Activated naive CD4-positive, alpha-beta T cell (primary cell): ENCODE measurements at places on chromosomes 7 and 10.

- no peak for DNase-seq
Observed at GRCh38 chr10:10975647-10976046, 42.0 kb upstream of the CELF2 start.

- no peak for DNase-seq
Observed at GRCh38 chr10:121675344-121675743, 77.1 kb upstream of the FGFR2 start.

- DNase-seq = no peak
Observed at GRCh38 chr10:116247691-116248090, 25.3 kb downstream of the GFRA1 start.

DNA sequence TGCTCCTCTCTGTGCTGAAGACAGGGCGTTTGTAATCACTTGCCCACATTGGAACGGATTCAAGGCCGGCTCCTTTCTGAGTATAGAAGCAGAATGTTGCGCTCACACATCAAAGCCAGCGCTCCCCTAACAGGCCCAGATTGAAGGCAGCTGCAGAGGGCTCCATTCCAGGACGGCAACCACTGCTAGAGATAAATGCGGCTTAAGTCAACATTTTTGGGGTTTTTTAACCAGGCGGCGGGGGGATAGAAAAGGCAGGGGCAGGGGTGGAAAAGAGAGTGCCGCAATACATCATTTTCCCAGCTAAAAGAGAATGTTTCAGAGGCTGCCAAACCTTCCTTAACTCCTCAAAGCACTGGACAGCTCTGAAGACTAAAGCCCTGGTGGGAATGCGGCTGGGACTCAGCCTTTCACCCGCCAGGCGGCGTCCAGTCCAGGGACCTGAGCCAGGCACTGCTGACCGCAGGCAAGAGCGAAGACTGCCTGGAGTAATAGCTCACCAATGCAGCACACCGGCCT, 189.6 kb downstream of the TNS3 start:
- DNase-seq = no peak

GRCh38 chr10:16742165-16742960, 74.9 kb downstream of the RSU1 start:
- DNase-seq = no peak

DNA sequence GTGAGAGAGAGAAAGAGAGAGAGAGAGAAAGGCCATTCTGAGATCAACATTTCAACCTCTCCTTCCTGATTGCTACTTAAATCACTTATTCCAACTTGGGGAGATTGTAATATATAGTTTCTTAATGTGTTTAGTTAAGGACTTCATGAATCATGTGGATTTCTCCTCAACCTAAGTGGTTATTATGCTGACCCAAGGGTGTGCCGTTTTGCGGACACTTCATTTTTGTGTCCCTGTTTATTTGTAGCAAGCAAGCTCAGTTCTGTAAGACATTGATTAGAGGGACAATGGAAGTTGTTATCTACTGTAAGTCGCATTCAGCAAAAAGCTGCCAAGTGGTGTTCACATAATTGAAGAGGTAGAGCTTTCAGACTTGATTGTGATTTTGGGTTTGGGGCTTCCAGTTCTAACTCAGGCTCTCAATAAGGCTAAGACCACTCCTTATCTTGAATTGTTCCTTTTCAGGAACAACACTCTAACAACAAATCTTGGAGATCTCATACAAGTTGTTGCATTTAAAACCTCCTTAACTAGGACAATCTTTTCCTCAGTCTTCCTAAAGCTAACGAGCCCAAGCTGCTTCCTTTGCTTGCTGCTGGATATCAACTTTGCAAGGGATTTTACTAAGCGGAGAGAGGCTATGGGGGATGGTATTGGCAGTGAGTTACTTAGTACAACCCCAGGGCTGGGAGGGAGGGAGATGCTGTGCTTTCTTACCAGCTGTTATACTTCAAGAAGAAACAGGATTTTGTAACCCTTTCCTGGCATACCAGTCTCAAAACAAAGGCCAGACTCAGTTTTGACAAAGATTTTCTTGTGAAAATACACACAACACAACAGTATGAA, 19.8 kb upstream of the COL1A2 start:
- no peak for DNase-seq

- DNase-seq = no peak
Observed at GRCh38 chr10:96244354-96244753, 27.0 kb downstream of the BLNK start.

DNA sequence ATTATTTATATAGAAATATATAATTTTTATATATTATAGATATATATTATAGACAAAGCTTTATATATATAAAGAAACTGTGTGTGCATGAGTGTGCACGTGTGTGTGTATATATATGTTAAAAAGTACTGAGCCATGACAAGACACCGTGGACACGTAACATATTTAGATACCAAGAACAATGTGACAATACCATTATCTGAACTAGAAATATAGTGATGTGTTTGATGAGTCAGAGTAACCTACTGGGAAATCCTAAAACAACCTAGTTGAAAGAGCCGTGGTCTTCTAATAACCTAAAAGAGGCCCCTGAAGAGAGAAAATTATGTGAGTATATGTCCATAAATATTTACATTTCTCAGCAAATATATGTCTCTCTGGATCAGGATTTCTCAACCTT, 50.7 kb upstream of the ITGB8 start:
- DNase-seq = no peak

GRCh38 chr7:106001886-106002285, 38.8 kb downstream of the CDHR3 start:
- no peak for DNase-seq

DNA sequence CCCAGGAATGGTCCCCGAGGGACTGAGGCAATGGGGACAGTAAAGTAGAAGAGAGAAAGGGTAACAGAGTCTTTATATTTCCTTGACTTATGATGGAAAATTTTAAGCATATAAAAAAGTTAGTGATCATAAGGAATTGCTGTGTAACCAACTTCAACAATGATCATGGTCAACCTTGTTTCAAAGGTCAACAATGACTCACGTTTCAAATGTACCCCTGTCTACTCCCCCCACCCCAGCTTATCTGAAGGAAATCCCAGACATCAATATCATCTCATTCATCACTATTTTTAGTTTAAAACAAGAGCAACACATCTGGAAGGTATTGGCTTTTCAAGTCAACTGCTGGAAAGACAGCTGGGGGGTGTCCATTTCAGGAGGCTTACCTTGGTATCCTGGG, 92.9 kb downstream of the SMURF1 start:
- DNase-seq = no peak

DNA sequence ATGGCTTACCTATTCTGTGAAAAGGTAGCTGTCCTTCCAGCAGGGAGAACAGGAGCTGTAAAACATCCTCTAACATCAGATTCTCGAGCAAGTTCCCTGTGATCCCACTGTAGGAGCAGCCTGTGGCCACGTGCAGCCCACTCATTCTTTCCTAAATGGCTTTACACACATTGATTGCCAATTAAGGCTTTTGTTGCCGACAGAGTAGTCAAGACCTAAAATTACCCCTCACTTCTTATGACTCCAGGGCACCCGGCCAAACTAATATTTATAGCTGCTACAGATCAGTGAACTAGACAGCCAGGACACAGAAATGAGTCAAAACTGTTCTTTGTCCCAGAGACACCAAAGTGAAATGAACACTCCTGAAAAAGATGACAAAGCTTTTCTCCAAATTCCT, 832.1 kb downstream of the SORCS3 start:
- DNase-seq = no peak

DNA sequence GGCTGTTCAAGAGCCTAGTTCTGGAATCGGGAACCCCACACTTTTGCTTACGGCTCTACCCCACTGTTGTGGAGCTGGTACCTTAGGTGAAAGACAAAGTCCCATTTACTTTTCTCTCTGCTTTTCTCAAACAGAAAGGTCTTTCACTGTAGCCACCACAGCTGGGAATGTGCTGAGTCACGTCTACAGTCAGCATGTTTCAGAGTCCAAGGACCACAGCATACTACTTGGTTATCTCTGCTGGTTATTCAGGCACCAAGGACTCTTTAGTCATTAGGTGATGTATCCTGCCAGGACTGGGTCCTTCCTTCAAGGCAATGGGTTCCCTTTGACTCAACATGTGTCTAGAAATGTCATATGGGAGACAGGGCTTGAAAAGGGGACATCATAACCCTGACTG, 266.8 kb upstream of the STEAP1 start:
- DNase-seq = no peak

GRCh38 chr7:135333946-135334345, 100.3 kb downstream of the STRA8 start:
- DNase-seq = no peak

DNA sequence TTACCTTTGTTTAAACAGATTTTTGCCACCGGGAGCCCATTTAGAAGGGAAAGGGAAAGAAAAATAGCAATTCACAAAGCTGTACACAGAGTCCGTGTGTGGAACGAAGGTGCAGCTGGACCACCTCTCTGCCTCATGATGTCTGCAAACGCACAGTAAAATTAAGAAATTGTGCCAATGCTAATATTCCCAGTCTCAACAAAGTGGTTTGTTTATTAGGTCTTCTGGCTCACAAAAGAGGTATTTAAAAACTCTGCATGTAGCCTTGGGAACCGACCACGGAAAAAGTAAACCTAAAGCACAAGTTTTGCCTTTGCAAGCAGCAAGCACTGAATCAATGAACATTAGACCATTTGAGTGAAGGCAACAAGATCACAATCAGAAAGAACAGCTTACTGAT, 57.7 kb downstream of the CREB3L2 start:
- no peak for DNase-seq

- no peak for DNase-seq
Observed at GRCh38 chr7:129471402-129471827, 30.9 kb upstream of the SMKR1 start.

DNA sequence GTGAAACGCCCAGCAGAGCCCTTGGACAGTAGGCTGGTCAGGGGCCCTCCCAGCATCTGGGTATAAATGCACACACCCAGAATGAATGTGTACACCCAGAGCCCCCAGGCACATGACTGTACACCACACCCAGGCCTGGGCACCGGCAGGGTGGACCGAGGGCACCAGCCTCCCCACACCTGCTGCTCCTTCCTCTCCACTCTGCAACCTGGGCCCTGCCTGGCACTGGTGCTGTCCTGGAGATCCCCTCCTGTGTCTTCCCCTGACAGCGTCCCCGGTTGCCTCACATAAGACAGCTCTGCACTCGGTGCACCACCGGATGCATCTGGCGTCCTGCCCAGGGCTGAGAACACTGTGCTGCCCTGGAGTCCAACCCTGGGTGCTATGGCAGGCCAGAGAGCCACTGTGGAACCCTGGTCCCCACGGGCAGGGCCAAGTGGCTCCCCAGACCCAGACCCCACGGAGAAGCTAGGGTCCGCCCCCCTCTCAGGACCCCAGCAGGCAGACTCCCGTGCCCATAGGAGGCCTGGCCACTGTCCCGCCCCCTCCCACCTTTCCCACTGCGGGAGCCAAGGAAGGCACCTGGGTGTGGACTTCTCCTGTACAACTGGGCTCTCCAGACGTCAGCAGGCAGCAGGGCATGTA, 6.6 kb downstream of the RASGEF1A start:
- DNase-seq = no peak

GRCh38 chr10:118851062-118852035, 96.6 kb upstream of the CACUL1 start:
- DNase-seq = no peak

GRCh38 chr10:78278058-78278404, 244.4 kb downstream of the RPS24 start:
- DNase-seq = no peak

GRCh38 chr10:11869219-11869618, 46.1 kb downstream of the PROSER2 start:
- no peak for DNase-seq

DNA sequence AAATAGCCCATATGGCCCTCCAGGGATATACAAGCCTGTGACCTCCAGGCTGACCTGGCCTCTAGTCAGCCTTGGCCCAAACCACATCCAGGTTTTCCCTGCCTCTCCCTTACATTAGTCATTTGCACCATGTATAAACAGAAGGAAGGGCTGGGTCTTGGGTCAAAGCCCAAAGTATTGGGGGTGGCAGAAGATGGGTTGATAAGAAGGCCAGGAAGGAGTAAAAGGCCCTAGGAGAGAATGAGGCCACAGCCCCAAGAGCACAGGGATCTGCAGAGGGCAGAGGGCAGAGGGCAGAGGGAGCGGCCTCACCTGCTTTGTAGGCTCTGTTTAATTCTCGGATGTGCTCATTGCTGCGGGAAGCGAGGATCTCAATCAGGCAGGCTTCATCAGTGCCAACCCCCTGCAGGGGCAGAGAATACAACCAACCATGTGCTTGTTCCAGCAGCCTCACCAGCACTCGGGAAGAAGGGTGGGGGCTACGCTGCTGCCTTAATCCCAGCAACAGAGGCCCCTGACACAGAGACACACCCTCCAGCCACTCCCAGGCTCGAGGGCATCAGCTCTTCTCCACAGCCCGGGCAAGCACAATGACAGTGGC, 31.3 kb downstream of the PLAC9 start:
- DNase-seq = no peak

GRCh38 chr7:147509035-147509501, 1081.5 kb upstream of the C7orf33 start:
- DNase-seq = no peak

DNA sequence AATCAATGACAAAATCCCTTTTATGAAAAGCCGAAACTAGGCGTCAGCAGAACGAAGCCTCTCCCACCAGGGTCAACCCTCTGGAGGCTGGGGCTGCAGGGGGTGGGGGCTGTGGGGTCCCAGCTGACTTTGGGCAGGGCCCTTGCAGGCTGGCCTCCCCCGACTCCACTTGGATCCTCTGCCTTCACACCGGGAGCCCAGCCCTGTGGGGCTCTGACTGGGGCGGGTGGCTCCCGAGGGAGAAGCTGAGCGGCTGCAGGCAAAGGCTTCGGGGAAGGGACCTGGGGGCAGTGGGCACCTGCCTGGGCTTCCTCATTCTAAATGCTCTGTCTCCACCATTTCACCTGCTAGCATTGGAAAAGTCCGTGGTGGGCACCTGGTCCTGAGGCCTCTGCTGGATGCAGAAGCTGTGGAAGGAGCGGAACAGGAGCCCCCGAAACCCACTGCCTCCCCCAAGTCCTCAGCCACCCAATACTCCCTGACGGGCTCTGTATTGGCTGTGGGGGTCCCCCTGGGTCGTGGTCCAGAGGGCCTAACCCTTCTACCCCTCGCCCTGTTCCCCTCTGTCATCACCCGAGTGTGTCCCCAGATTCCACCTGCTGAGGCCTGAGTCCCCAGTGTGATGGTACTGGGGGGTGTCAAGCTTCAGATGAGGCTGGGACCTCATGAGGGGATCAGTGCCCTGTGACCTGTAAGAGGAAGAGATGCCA, 108.6 kb downstream of the DNAJB6 start:
- no peak for DNase-seq

DNA sequence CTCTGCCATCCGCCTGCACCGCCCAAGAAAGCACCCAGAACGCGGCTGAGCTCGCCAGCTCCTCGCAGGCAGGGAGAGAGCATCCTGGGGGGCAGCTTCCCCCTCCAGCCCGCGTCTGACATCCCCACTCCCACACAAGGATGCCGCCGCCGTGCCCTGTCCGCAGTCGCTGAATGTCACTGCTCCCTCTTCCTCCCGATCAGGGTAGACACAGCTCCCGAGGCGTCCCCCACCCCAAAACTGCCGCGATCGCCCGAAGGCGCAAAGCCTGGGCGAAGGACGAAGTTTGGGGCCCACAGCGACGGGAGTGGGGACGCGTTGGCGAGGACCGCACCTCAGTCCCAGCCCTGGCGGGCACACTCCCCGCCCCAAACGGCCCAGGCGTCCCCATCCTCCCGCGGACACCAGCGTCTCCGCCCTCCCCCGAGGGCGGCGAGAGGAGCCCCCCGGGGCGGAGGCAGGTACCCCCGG, 1.5 kb upstream of the KAT6B start:
- DNase-seq = peak; percentile 17
